ENCODE measurements at places on chromosomes 3 and 15.

GRCh38 chr3:79769229-79769628, 1.4 kb upstream of the ROBO1 start:
- no peak for DNase-seq

DNA sequence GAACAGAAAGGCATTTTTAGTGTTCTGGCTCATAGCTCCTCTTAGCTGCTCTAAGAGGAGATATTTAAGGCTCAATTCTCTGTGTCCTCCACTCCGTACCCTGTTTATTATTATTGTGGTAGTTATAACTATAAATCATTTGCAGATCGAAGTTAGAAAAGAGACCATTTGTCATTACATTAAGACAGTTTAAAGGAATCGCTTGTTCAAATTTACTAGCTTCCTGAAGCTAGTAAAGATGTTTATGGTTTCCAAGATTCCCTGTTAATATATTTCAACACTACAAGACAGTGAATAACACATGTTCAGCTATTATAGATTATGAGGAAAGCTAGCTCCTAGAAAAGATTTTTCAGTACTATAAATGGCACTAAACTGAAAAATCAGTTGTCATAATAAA, 12.6 kb downstream of the ATXN7 start:
- no peak for DNase-seq

DNA sequence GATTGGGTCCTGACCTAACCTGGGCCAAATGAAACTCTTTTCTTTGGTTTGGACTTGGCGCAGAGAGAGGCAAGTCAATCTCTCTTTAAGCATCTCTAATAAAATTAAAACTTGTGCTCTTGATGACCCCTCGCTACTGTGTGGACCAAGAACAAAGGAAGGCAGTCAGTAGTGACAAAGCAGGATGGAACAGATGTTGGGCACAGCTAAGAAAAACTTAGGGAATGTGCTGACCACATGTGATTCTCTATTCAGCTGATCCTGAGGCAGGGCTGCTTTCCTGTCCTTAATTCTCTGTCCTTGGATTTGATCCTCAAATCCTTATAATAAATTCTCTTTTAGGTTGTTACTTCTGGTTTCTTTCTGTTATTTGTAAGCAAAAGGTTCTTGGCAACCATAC, 259.9 kb downstream of the ZIC1 start:
- no peak for DNase-seq

DNA sequence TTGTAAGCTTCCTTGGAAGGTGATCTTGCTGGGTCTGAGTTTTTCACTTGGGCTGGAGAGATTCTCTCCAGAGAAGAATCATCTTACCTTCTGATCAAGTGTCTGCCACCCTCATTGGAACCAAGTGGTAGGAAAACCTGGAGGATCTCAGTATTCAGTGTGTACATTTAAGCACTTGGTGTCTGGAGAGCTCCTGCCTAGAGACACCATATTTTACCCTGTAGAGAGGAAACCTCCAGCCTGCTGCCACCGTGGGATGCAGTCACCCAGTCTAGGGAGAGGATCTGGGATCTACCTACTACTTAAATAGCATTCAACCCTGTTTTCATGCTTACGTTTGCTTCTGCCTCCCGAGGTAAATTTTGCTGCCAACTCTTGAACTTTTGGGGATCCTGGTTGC, 274.3 kb downstream of the SV2B start:
- no peak for DNase-seq

DNA sequence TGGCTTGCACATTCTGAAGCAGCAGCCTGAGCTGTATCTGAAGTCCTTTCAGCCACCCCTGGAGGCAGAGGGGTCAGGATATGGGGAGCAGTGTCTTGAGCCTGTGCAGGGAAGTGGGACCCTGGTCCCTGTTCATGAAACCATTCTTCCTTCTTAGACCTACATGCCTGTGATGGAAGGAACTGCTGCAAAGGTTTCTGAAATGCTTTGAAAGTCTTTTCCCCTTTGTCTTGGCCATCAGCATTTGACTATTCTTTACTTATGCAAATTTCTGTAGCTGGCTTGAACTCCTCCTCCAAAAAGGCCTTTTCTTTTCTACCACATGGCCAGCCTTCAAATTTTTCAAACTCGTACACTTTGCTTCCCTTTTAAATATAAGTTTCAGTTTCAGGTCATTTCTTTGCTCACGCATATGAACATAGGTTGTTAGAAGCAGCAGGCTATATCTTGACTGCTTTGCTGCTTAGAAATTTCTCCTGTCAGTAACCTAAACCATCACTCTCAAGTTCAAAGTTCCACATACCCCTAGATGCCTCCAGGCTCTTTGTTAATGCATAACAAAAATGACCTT, 62.3 kb downstream of the GALK2 start:
- no peak for DNase-seq

DNA sequence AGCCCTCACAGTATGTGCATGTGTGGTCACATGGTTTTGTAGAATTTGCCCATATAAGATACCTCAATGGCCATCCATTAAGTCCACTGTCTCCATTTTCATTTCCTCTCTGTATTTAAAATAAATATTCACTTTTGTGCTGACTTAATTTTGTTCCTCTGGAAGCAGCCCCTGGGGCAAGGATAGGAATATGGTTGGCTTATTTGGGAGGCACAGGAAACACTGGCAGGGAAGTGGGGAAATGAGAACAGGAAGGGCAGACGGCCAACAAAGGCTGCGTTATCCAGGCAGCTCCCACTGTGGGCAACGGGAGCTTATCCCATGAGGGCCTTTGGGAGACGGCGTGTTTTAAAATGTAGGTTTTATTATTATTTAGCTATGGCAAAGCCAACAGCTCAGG, 148.6 kb downstream of the SHQ1 start:
- no peak for DNase-seq

DNA sequence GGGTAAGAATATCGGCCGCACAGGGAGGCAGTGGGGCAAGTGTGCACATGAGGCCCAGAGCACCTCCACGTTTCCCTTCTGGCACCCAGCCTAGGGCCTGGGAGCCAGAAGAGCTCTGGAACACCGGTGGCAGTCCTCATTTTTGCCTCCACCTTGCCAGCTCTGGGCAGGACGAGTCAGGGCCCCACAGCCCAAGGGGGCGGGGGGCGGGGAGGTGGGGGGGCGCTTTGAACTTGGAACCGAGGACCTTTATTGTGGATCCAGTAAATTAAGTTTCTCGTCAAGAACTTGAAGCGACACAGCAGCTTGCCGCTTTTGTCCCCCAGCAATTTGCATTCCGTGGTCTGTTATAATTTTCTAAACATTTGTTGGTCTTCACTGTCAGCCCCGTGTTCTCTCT, 66.8 kb downstream of the SLC6A11 start:
- no peak for DNase-seq

GRCh38 chr3:120608506-120608905, 12.4 kb downstream of the NDUFB4 start:
- no peak for DNase-seq

- DNase-seq = no peak
Measured at GRCh38 chr15:35061825-35062737, 23.0 kb downstream of the NANOGP8 start.

DNA sequence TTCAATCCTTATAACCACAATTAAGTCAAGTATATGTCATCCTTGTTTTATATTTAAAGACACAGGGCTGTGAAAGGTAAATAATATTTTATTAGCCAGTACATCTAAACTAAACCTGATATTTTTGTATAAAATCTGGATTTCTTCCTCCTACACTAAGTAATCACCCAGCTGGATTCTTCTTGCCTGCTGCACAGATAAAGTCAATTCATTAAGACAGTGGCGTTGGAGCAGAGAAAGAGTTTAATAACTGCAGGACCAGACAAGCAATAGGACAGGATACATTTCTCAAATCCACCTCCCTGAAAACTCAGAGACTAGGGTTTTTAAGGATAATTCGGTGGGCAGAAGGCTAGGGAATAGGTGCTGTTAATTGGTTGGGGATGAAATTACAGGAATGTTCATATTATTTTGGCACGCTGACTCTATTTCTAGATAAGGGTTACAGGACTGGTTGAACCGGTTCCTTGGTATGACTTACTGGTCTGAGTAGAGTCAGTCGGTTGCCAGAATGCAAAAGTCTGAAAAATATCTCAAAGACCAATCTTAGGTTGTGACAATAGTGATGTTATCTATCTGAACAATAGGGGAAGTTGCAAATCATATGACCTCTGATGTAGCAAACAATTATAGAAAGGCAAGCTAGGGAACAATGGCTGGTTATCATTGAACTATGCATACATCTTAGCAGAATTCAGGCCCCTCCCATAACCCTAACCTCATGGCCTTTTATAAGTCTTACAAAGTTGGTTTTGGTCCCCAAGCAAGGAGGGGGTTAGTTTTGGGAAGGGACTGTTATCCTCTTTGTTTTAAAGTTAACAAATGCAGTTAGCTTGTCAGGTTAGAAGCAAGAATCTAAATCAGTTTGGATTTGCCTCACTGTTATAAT, 244.8 kb downstream of the ALCAM start:
- no peak for DNase-seq

GRCh38 chr15:40332113-40332781, 8.5 kb downstream of the CCDC9B start:
- no peak for DNase-seq

DNA sequence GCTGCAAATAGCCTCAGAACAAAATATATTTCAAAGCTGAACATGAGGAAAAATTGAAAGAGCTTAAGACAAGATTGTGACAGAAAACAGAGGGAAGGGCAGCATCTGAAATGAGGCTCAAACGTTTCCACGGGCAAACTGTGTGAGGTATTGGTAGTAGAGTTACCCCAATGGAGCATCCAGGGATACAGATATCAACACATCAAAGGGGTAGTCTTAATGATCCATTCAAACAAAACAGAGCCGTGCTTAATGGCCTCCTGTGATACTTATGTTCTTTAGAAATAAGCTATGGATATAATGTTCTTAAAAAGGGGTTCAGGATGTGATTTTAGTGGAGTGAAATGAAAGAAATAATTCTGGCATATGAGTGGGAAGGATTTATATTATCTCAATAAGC, 430.3 kb upstream of the PDZRN3 start:
- no peak for DNase-seq

DNA sequence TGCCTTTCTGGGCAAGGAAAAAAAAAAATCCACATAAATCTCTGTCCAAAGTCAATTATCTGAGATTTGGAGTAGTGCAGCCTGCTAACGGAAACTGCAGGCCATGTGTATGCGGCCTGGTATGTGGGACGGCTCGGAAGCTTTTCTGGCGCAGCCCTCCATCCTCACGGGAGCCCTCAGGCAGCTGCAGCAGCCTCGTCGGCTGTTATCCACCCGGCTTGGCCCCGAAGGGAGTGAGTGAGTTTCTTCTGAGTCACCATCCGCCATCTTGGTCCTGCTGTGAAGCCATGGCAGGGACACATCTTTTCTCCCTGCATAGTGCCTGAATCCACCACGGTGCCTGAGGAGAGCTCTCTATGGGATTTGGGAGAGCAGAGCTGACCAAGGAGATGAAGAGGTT, 62.8 kb downstream of the POLR2M start:
- no peak for DNase-seq
